CD4-positive, alpha-beta T cell treated with Interferon alpha-2 for 1 hour (primary cell): ENCODE measurements at places on chromosomes 4 and X.

- DNase-seq, result no peak
Measured at GRCh38 chr4:122086338-122087065, 65.6 kb upstream of the BLTP1 start.

DNA sequence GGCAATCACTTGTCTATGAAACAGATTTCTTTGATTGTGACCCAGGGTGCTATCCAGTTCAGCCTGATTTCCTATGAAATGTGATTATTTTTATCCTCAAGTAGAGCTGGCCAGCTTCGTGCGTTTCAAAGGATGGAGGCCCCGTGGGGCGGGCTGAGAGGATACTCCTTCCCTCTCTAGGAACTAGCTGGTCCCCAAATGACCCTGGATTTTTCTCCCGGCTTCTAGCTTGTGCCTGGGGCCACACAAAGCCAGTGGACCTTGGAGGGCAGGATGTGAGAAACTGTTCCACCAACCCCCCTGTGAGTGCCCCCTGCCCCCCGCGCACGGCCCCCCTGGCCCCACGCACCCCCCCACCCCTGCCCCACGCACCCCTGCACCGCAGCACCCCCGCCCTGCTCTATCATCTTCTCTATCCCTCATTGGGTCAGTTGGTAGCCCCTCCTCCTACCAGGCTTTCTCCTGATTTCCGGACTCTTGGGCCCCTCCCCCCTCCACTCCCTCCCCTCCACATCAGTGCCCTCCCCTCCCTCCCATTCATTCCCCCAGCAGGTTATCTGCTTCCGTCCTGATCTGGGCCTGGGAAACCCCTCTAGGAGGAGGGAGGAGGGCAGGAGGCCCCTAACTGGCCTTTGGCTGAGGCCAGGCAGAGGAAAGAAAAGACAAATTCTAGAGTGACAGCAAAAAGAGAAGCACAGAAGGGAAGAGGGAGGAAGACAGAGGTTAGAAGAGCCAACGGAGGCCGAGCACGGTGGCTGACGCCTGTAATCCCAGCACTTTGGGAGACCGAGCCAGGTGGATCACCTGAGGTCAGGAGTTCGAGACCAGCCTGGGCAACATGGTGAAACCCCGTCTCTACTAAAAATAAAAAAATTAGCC lies 3.3 kb downstream of the XPNPEP2 start:
- DNase-seq, result no peak

GRCh38 chrX:84162401-84162800 lies 25.6 kb downstream of the RPS6KA6 start:
- no peak for DNase-seq

GRCh38 chrX:24515447-24515846 lies 50.4 kb downstream of the PDK3 start:
- no peak for DNase-seq

DNA sequence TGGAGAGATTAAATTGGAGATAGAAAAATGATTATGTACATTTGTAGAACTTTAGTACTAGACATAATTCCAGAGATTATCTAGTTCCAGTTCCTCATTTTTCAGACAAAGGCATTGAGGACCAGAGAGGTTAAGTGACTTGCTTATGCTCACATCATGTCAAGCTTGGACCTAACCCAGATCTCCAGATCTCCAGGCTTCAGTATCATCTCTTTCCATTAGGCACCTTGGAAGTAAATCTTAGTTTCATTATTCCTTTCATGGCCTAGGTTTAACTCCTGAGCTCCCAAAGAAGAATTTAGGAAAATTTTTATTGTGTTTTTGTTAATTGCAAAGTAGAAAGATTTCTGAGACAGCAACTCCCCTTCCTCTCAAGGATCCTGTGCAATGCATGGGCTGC lies 148.8 kb downstream of the GATB start:
- no peak for DNase-seq

DNA sequence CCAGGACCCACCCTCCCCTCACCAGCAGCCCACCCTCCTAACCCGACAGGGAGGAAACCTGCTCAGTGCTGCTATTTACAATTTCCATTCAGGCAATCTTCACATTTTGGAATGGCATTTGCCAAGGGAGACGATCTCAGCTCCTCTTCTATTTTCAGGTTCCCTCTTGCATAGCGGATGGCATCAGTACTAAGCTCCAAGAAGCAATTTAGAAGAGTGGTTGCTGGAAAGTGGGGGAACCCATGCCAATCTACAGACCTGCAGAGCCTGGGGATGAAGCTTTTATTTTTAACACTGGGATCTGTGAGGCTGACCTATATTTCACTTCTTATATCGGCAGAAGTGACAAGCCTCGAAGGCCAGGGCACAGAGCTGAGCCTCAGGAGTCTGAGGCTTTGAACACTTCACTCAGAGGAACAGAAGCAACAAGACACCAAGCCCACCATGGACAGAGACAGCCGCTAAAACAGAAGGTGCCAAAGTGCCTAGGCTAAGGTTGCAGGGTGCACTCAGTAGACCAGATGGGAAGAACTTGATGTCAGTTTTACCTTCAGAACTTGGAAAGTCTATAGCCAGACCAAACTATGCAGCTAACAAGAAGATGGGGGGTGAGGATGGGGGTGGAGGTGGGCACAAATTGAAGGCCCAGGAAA lies 44.0 kb downstream of the SCD5 start:
- DNase-seq, result no peak

DNA sequence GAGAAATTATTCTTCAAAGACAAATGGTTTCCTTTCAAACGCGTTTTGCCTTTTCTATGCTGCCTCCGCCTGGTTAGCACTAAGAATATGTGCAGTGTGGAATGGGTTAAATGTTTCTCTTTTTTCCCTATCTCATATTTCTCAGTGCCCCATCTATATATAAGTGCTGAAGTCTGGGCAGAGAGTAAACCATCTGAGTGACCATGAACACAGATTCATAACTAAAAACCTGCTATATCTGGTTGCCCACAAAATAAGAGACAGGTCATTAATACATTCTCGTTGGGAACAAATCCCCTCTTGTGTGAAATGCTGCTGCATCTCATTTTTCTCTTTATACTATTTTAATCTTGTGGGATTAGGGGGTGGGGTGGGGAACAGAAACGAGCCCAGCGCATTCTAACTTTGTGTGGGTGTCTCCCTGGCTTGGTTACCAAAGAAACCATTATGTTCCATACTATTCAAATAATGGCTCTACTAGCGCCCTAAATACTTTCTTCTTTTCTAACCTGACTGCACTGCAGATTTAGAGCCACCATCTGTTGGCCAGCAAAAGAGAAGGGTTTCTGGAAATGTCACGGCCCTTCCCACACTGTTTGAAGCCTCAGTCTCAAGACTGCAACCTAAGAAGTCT lies 42.2 kb upstream of the PTCHD1 start:
- DNase-seq, result no peak

DNA sequence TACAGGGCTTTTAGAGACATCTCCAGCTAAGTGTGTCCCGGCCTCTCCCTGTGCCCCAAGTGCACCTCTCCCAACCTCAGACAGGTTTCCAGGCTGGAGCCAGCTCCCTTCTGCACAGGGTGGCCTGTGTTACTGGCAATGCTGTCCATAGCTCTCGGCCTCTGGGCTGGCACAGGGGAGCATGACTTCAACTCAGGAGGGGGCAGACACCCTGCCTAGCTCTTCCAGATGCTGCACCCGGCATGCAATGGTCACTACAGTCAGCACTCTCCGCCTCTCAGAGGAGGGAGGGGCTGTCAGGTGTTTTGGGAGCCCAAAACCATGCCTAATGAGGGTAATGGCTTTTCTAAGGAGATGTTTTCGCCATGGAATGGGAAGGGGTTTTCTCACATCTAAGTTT lies 2.4 kb upstream of the IRAK1 start:
- DNase-seq, result no peak

GRCh38 chrX:13360146-13360545 lies 40.3 kb upstream of the ATXN3L start:
- no peak for DNase-seq

- DNase-seq, result no peak
Measured at GRCh38 chrX:22073928-22074327, 41.8 kb downstream of the PHEX start.

DNA sequence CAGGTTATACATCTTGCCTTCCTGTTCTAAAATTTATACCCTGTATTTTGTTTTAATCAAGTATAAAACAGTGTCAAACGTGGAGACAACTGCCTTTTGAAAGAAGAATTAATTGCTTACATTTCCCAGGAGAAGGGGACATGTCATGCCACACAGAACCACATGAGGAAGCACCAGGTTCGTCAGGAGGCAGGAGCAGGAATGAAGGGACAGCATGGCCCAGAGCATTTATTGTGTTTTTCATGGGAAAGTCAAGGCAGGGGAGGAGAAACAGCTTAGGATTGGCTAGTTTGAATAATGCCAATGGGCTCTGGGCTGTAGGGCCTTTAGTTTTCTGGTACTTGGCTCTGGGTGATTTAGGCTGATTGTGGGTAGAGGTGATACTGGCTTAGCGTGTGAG lies 203.7 kb downstream of the CFAP299 start:
- no peak for DNase-seq

GRCh38 chr4:77773101-77773500 lies 46.1 kb downstream of the CNOT6L start:
- no peak for DNase-seq

GRCh38 chr4:158111241-158111640 lies 61.6 kb downstream of the GASK1B start:
- no peak for DNase-seq

- DNase-seq, result no peak
Measured at GRCh38 chrX:68703369-68703768, 55.9 kb downstream of the STARD8 start.

DNA sequence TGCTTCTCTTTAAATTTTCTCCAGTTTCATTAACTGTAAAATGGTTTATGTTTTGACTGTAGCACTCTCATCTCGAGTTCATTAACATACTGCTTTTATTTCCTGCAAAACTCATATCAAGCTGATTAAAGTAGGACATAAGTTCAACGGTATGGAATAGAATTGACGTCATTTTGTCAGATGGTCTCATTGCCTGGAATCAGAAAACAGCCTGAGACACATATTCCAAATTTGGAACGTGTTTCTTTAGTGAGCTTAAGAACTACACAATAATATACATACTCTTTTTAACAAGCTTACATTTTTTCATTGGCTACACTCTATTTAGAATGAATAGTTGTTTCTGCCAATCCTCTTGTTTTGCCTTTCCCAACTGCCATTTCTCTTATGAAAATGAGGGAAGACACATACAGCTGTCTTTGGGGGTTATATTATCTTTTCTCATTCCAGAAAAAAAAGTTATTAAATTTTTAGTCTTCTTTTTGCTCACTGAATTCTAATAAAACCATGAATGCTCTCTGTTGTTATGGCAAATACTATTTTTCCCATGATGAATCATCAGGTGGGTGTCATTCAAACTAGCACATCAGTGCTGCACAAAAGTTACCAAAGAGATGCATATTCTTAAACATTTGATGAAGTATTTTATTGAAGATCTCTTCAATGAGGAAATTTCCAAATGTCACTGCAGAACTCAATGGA lies 162.8 kb downstream of the GABRB1 start:
- DNase-seq, result no peak

GRCh38 chr4:128721896-128722295 lies 87.6 kb upstream of the JADE1 start:
- no peak for DNase-seq

- DNase-seq, result no peak
Measured at GRCh38 chr4:108054025-108054638, 64.4 kb downstream of the HADH start.

GRCh38 chr4:110310795-110311194 lies 112.4 kb upstream of the ELOVL6 start:
- DNase-seq, result no peak

- DNase-seq, result no peak
Measured at GRCh38 chr4:8341691-8342090, 72.1 kb downstream of the HTRA3 start.

DNA sequence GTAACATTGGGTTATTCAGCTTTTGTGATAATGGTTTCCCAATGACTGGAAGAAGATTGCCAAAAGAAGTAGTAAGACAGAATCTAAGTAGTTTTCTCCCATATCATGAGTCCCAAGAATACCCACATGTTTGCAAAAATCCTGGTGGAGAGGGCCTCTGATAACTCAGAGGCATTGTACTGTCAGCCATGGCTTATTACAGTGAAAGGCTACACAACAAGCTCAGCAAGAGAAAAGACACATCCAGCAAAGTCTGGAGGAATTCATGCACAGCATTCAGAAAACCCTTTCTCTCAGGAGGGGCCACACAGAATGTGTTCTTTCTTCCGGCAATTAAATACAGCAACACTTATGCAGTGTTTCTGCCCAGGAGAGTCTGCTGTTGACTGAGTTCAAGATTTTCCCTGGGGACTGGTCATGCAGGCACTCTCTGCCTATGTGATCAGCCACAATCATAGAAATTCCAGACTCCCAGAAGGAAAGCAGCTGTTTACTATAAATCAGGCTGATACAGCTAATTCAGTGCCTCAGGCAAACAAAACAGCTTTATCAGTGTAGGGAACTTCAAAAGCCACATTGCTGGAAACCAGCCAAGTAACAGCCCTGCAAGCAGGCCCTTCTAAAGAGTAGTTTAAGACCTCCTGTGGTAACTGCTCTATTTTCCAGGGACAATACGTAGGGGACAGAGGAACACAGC lies 937.1 kb downstream of the CCSER1 start:
- no peak for DNase-seq

- no peak for DNase-seq
Measured at GRCh38 chrX:85992811-85993229, 54.5 kb downstream of the CHM start.

DNA sequence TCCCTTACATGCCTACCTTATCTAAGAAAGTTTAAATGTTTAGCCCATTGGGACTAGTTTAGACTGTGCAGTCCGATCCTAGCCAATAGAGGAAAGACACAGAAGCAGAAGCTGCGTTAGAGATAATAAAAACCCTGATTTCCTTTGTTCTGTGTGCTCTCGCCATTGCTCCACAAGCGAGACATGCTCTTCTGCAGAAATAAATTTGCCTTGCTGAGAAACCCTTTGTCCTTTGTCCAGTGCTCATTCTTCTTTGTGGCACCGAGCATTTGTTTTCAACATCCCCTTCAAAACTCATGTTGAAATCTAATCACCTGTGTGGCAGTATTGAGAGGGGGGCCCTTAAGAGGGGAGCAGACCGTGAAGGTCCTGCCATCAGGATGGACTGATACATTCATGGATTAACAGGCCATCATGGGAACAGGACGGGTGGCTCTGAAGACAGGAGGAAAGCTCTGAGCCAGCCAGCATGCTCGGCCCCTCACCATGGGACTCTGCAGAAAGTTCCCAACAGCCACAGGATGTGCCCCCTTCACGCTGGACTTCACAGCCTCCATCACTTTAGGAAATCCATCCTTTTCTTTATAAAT lies 94.5 kb downstream of the ABLIM2 start:
- no peak for DNase-seq

GRCh38 chr4:180913750-180914149 lies 1329.5 kb upstream of the TENM3 start:
- no peak for DNase-seq

DNA sequence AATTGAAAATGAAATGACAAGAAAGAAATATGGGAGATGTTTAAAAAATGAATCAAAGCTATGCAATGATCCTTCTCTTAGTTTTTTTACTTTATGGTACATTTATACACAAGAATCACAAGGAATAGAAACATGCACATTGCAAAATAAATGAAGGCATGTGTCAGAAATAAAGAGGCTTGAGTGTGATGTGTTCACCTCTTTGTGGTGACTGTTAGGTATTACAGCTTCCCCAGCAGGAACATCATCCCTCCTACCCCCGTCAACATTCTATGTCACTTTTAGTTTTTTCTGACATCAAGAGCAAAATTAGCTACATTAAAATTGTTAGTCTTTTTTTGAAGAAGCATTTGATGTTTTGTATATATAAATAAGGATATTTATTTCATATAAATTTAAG lies 214.8 kb downstream of the SLC4A4 start:
- DNase-seq, result no peak
